ENCODE measurements at places on chromosomes 16 and 17.

DNA sequence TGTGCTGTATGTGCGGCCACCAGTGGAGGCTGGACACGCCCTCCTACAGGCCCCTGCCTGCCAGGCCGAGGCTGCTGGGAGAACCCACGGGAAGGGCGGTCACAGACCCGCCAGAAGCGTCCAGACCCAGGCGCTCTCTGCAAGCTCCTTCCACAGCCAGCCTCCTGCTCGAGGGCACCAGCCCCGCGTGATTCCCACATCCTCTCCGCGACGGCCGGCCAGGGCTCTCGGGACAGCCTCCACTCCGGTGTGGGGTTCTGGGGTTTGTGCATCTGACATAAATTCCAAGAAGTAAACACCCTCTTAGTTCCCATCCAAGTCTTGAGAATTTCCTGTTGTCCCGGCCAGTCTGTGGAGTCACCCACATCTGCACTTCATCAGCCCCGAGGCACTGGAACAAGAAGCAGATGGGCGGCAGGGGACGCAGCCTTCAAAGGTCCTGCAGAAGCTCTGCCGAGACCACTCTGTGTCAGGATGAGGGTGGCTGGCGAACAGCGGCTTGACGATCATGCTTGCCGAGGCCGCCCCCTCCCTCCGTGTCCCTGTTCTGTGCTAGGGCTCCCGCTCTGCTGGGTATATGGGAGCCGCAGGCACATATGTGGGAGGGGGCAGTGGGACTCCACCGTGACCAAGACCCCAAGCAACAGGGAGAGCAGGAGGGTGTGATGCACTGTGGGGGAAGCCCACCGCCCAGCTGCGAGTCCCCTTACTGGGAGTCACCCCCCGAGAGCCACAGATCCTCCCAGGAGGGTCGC, 2.4 kb upstream of the TMEM204 start:
- H3K27ac ChIP-seq = no peak overlapping the region
- H3K4me3 ChIP-seq = no peak overlapping the region
- no peak for DNase-seq
- no peaks in the 10 kb centered on the region for H3K36me3 ChIP-seq
- no peaks in the 10 kb centered on the region for H3K4me1 ChIP-seq

DNA sequence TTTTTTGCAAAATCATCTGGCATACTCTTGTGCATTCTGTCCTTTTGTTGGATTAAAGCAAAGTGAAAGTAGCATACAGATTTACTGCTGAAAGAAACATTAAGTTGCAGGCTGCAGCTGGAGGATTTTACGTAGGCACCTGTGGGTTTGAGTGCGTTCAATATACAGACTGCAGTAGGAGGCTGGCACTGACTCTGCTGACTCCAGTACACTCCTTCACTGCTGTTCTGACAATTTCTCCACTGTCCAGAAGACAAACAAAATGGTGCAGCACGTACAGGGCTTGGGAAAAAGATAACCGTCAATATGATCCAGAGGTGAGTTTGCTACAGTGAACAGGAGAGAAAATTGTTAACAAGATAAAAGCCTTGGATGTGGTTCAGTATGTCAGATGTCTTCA, 73.3 kb downstream of the TANC2 start:
- no peaks in the 10 kb centered on the region for H3K36me3 ChIP-seq
- peaks cover 62% of the 10 kb centered on the region for H3K4me1 ChIP-seq
- no peaks in the 10 kb centered on the region for H3K27me3 ChIP-seq
- no peak for DNase-seq
- no peak overlapping the region for H3K27ac ChIP-seq

- no peaks in the 10 kb centered on the region for H3K36me3 ChIP-seq
- no peak overlapping the region for H3K4me3 ChIP-seq
- no peak overlapping the region for H3K27ac ChIP-seq
- no peaks in the 10 kb centered on the region for H3K27me3 ChIP-seq
- no peak for DNase-seq
- peaks cover 6% of the 10 kb centered on the region for H3K4me1 ChIP-seq
These were observed 479.6 kb downstream of the WWOX start for GRCh38 chr16:78579020-78579419.

- H3K4me1 ChIP-seq = peaks cover 5% of the 10 kb centered on the region
- no peak overlapping the region for H3K4me3 ChIP-seq
- DNase-seq = no peak
- H3K36me3 ChIP-seq = peaks cover 36% of the 10 kb centered on the region
These were observed 85.6 kb downstream of the MSI2 start for GRCh38 chr17:57341611-57342540.

DNA sequence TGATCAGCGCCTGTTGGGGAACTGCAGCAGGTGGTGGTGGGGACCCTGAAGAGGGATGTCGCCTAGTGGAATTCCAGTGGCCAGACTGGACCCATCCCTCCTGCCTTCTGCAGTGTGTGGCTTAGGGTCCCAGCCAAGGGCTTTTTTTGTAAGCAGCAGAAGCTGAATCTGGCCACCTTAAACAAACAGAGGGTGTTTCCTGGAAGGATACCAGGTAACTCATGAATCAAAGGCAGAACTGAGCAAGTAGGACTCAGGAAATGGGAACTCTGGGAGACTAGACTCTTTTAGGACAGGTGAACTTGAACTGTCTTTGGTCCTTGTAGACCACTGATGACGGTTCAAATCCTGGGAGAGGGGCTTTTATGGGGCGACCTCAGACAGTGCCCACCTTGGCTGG, 124.0 kb downstream of the ABCC6 start:
- H3K27ac ChIP-seq = no peak overlapping the region
- H3K27me3 ChIP-seq = no peaks in the 10 kb centered on the region
- no peak overlapping the region for H3K4me3 ChIP-seq
- no peaks in the 10 kb centered on the region for H3K4me1 ChIP-seq
- H3K36me3 ChIP-seq = peaks cover 42% of the 10 kb centered on the region

GRCh38 chr17:50864747-50865059, 1.5 kb downstream of the TOB1 start:
- peaks cover 20% of the 10 kb centered on the region for H3K4me1 ChIP-seq
- H3K4me3 ChIP-seq = peak overlapping the region; percentile 73
- no peak for DNase-seq
- no peaks in the 10 kb centered on the region for H3K27me3 ChIP-seq

DNA sequence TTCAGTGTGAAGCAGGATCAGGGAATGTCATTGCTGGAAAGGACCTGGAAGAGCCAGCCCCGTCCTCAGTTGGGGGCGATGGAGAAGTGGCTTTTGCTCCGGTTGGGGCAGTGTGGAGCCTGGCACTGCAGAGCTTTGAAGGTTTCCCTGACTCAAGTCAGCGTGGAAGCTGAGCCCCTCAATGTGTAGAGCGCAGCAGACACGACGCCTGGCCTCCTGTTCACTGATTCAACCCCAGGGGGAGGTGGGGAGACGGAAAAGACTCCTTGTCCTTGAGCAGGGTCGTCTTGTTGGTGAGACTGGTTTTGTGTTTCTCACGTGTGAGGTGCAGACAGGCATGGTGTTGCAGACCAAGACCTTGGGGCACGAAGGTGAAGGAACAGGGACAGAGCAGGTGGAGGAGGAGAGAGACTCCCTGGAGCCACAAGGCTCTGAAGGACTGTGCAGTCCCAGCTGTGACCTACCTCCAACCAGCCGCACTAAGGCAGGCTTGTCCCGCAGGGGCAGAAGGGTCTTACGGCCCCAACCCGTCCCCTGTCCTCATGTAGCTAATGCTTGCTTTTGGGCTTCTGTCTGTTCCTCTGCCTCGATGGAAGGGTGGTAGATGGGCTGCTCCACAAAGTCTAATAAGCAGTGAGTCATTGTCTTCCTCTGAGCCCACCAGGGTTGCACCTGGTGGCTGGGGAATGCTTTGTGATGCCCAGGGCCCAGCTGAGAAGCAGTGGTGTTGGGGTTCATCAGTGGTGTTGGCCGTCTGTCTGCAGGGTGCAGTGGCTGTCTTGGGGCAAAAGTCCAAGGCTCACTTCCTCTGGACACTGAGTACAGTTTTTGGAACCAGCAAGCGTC, 47.8 kb downstream of the MPRIP start:
- no peak overlapping the region for H3K27ac ChIP-seq
- peaks cover 32% of the 10 kb centered on the region for H3K36me3 ChIP-seq
- DNase-seq = peak; percentile 10
- H3K4me3 ChIP-seq = no peak overlapping the region

DNA sequence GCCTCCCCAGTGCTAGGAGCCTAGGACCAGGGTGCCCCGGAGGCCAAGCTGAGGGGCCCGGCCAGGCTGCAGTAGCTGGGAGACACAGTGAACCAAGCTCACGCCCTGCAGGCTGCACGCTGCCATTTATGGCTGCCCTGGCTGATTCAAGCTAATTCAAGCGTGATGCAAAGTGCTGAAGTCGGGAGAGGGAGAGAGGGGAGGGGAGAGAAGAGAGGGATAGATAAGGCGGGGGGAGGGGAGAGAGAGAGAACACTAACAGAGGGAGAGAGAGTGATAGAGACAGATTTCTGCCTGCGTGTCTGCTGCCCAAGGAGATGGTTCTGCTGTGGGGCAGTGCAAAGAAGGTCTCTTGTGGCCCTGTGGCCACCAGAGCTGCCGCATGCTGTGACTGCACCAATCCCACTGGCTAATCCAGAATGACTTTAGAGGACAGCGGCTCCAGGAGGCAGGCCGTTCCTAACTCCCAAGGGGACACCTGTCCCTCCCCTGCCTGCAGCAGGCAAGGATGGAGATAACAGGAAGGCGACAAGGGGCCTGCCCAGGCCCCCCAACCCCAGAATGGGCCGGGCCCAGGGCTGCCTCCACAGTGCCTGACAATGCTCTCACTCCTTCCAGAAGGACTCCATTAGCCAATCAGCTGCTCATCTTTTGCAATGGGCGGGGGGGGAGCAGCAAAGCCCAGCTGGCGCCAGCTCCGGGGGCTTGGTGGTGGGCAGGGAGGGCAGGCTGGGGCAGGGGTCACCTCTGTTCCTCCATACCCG, 12.9 kb downstream of the MXRA7 start:
- no peak overlapping the region for H3K4me3 ChIP-seq
- H3K4me1 ChIP-seq = peaks cover 10% of the 10 kb centered on the region
- no peaks in the 10 kb centered on the region for H3K36me3 ChIP-seq
- no peak for DNase-seq
- no peaks in the 10 kb centered on the region for H3K27me3 ChIP-seq

DNA sequence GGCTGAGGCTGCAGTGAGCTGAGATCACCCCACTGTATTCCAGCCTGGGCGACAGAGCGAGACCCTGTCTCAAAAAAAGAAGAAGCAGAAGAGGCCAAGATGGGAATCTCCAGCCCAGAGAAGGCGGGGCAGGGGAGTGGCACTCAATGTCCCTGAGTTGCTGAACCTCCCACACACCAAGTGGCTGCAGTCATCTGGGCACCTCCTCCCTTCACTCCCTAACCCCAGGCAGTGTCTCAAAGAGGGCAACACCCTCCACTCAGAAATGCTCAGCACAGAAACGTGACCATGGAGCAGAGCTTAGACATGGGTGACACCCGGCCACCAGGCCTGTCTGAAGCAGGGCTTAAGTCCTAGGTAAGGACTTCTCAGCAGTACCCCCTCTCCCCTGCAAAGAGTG, 36.3 kb upstream of the BCAR1 start:
- H3K4me1 ChIP-seq = peaks cover 18% of the 10 kb centered on the region
- H3K36me3 ChIP-seq = peaks cover 31% of the 10 kb centered on the region
- no peak overlapping the region for H3K4me3 ChIP-seq
- DNase-seq = no peak
- no peaks in the 10 kb centered on the region for H3K27me3 ChIP-seq
- H3K27ac ChIP-seq = no peak overlapping the region

- no peak overlapping the region for H3K27ac ChIP-seq
- H3K4me1 ChIP-seq = peaks cover 9% of the 10 kb centered on the region
- no peaks in the 10 kb centered on the region for H3K27me3 ChIP-seq
- DNase-seq = no peak
These were observed 6.6 kb upstream of the VASN start for GRCh38 chr16:4365014-4365406.

GRCh38 chr17:68198931-68199836, 48.7 kb upstream of the AMZ2 start:
- H3K27me3 ChIP-seq = peaks cover 54% of the 10 kb centered on the region
- no peaks in the 10 kb centered on the region for H3K36me3 ChIP-seq
- DNase-seq = no peak
- no peaks in the 10 kb centered on the region for H3K4me1 ChIP-seq

GRCh38 chr16:3138823-3139426, 4.1 kb downstream of the ZNF213 start:
- H3K27me3 ChIP-seq = no peaks in the 10 kb centered on the region
- peaks cover 26% of the 10 kb centered on the region for H3K36me3 ChIP-seq
- no peak overlapping the region for H3K27ac ChIP-seq

DNA sequence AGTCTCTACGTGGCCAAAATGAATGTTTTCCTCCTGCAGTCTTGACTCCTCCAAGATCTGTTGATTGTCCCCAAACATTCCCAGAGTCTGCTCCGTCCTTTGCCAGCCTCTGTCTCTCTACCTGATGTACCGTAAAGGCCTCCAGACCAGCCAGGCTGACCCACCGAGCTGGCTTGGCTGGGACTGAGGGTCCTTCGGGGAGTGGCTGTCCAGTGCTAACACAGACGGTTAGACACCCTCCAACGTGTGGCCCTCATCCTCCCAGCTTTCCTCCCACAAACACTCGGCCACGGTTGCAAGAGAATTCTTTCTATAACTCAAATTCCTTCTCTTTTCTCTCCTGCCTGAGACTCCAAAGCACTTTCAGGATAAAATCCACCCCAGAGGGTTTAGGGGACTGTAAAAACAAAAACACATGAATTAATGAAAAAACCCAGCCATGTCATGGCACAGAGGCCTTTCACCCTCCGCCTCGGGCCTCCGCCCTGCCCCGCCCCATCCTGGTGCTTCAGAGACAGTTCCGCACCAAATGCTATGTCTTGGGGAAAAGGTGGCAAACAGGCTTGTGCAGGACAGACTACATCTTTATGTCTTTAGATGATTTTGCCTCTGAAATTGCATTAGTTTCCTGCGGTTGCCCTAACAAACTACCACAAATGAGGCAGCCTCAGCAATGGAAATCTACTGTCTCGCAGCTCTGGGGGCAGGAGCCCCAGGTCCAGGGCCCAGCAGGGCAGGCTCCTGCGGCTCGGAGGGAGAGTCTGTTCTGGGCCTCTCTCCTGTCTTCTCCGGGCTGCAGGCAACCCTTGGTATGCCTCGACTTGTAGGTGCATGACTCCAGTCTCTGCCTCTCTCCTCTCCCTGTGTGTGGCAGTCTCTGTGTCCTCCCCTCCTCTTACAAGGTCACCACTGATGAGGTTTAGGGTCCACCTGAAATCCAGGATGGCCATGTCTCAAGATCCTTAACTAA, 72.5 kb upstream of the CBX4 start:
- peaks cover 12% of the 10 kb centered on the region for H3K4me1 ChIP-seq
- H3K4me3 ChIP-seq = no peak overlapping the region
- H3K27ac ChIP-seq = no peak overlapping the region
- no peak for DNase-seq
- H3K36me3 ChIP-seq = no peaks in the 10 kb centered on the region

- peaks cover 20% of the 10 kb centered on the region for H3K36me3 ChIP-seq
- no peak overlapping the region for H3K27ac ChIP-seq
- peaks cover 13% of the 10 kb centered on the region for H3K4me1 ChIP-seq
- H3K27me3 ChIP-seq = no peaks in the 10 kb centered on the region
- no peak for DNase-seq
These were observed 5.5 kb downstream of the SEC14L1 start for GRCh38 chr17:77146246-77146632.

- no peak overlapping the region for H3K27ac ChIP-seq
- no peak for DNase-seq
- H3K4me1 ChIP-seq = peaks cover 10% of the 10 kb centered on the region
- H3K27me3 ChIP-seq = no peaks in the 10 kb centered on the region
- H3K4me3 ChIP-seq = no peak overlapping the region
These were observed 53.7 kb downstream of the MAP2K6 start for GRCh38 chr17:69468207-69468606.

Data from MCF 10A (cell line).